ENCODE measurements at places on chromosomes 7 and 10. TPM values are rescaled to one million over a fixed set of nuclear protein-coding genes. Genes with fewer than 3 reads are reported as not detected.

Gene CCDC3
- 14.4 TPM for total RNA-seq

Gene EXOC4
- 62.4 TPM for total RNA-seq

Gene NRG3
- not detected for total RNA-seq

Gene CPEB3
- 7.4 TPM for total RNA-seq

Gene CPN1
- total RNA-seq: not detected

Gene RBP4
- total RNA-seq: not detected

Gene SPOCK2
- 4.0 TPM for total RNA-seq

Gene ASB10
- total RNA-seq: not detected

Gene LAMB1
- total RNA-seq: 25.2 TPM

Gene C10orf143
- 0.53 TPM for total RNA-seq

Gene GATA3
- total RNA-seq: 0.40 TPM

Gene ZNF212
- total RNA-seq: 8.0 TPM

Gene TSPAN13
- total RNA-seq: 13.9 TPM

Gene PRR15
- 1.6 TPM for total RNA-seq

Gene PIK3AP1
- 0.57 TPM for total RNA-seq

Gene FAM131B
- total RNA-seq: 0.27 TPM

Gene RAMP3
- total RNA-seq: 16.8 TPM

Gene ELMO1
- 8.3 TPM for total RNA-seq

Gene PLPP4
- total RNA-seq: 0.38 TPM

Gene ARHGAP22
- total RNA-seq: 0.68 TPM

Gene CFAP43
- total RNA-seq: not detected

Gene MYO3A
- 1.0 TPM for total RNA-seq

Gene CPXM2
- 2.5 TPM for total RNA-seq

Gene ADAP1
- total RNA-seq: 13.7 TPM

Gene ASZ1
- not detected for total RNA-seq

Gene SPAG6
- total RNA-seq: not detected

Gene OSBPL3
- total RNA-seq: 10.8 TPM

Gene SRI
- 76.6 TPM for total RNA-seq

Gene XRCC2
- total RNA-seq: 1.7 TPM

Gene OR9A2
- not detected for total RNA-seq

Gene CLEC2L
- total RNA-seq: not detected

Gene PLXNA4
- total RNA-seq: 0.49 TPM

Gene NRP1
- total RNA-seq: 18.3 TPM

Gene AEBP1
- 83.9 TPM for total RNA-seq

Gene SEMA4G
- 1.5 TPM for total RNA-seq

Gene OGDHL
- total RNA-seq: 0.79 TPM

Gene NACAD
- 0.62 TPM for total RNA-seq

Gene HABP2
- total RNA-seq: under 0.01 TPM

Gene SPDYE16
- not detected for total RNA-seq

Gene SPDYE2B
- not detected for total RNA-seq

Data from esophagus squamous epithelium (tissue), 5 donors.